ENCODE measurements at places on chromosomes 12 and 14. TPM values are rescaled to one million over a fixed set of nuclear protein-coding genes. Genes with fewer than 3 reads are reported as not detected.

DNA sequence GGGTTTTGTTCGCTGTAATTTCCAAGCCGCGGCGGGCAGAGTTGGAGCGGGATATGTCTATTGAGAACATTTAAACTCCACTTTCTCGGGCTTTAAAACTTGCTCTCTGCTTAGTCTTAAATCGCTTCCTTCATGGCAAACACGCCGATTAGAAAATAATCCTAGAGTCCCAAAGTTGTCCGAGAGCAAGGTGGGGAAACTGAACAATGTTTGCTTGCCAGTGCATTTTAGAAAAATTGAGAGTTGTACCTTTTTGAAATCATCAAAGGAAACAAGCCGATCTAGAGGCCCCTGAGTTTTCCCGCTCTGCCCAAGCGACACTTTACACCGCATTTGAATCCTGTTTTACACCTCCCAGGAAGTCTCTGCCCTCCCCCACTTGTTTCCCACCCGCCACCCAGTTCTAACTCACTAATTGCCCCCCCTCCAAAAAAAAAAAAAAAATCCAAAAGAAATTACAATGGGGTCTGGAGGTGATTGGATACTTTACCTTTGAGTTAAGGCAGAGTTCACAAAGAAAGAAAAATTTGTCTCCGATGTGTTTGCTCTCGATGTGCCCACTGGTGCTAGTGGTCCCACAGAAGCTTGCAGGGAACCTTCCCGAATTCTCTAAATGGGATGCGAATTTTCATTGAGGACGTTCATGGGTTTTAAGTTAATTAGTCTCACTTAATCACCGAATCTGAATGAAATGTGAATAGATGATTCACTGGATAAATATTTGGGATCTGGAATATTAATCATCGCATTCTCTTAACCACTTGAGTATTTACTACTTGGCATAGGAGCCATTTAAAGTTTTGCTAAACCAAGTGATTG lies 2.3 kb downstream of the HMGA2 start:
- no peaks in the 10 kb centered on the region for H3K4me1 ChIP-seq
- no peak overlapping the region for H3K4me3 ChIP-seq
- DNase-seq = no peak
- no peak overlapping the region for H3K27ac ChIP-seq
- no peaks in the 10 kb centered on the region for H3K36me3 ChIP-seq

- no peaks in the 10 kb centered on the region for H3K4me1 ChIP-seq
- H3K27me3 ChIP-seq = no peaks in the 10 kb centered on the region
- no peak for DNase-seq
- H3K36me3 ChIP-seq = no peaks in the 10 kb centered on the region
These were observed at the start of gene SPX for GRCh38 chr12:21526053-21526452. TSS of gene SPX (plus strand) at chr12:21526296. CDS start at chr12:21526473, 177 bp downstream.

DNA sequence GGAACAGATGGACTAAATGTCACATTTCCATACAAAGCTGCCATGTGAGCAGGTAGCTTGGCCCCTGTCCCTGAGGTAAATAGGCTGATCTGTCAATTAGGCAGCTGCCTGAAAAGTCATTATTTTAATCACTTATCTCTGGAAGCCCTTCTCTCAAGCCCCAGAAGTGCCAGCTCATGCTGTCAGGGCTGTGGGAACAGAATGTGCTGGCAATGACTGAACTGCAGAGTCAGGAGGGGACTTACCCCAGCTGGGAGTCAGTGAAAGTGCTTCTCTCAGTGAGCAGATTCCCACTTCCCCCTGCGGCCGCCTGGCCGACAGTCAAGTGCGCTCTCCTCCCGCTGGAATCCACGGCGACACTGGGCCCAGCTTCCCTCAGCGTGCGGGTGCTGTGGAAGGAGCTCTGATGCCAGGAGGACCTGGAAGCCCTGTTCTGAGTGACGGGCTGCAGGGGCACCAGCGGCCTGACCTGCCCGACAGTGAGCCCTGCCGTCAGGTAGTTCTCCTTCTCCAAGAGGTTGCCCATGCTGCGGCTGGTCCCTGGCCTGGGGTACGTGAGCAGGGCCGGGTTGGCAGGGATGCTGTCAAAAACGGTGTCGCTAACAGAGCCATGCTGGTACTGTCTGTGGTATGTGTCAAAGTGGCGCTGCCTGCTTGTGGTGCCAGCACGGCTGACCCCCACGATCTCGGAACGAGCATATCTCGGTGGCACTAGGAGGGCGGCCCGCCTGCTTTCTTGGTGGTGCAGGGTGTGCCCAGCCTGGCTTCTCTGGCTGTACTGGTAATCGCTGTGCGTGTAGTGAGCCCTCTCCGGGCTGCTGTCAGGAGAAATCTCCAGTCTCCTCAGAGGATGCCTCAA lies 18.7 kb downstream of the PKP2 start:
- no peak overlapping the region for H3K4me3 ChIP-seq
- no peak overlapping the region for H3K27ac ChIP-seq
- no peaks in the 10 kb centered on the region for H3K36me3 ChIP-seq
- DNase-seq = no peak
- H3K27me3 ChIP-seq = no peaks in the 10 kb centered on the region

DNA sequence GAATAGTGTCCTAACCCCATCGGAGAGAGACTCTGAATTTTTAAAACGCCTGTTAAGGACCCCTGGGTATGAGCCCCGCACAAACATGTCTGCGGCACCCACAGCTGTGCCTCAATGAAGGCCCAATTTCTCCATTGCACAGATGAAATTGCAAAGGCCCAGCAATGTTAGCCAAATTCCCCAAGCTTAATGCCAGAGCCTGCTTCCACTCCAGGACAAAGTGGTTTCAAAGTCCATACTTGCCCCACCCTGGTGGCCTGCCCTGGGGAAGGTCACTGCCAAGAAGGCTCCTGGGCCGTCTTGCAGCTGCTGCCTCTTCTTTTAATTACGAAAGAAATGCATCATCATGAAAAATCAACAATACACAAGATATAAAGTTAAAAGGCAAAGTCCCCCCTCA lies 1179.7 kb downstream of the VRK1 start:
- H3K27me3 ChIP-seq = no peaks in the 10 kb centered on the region
- H3K36me3 ChIP-seq = no peaks in the 10 kb centered on the region
- H3K27ac ChIP-seq = peak overlapping the region; percentile 86
- no peak overlapping the region for H3K4me3 ChIP-seq

The FAM216A gene
- total RNA-seq = 3.5 TPM

The AVPR1A gene
- 16.2 TPM for total RNA-seq

The IL31 gene
- not detected for total RNA-seq

The GCN1 gene
- 52.4 TPM for total RNA-seq

Data from uterus (tissue), 4 donors.